Cerebellar nuclear complex (tissue), 1 donor: ENCODE measurements at places on chromosomes 6 and 20.

DNA sequence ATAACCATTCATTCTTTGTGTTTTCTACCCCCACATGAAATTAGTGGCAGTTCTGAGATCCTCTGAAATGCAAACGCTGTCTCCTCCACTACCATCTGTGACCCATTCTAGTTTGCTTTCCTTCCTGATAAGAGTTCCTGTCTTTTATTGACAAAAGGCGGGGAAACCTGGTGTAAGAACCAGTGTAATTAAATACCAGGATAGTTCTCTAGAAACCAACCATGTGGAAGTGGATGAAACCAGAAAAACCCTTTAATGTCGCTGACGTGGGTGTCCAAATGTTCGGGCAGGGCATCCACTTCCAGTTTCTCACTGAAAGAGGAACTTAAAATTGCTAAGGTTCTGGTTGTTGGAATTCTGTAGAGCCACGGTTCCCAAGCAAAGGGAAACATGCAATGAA lies 79.1 kb downstream of the TNFRSF21 start:
- no peak for DNase-seq

GRCh38 chr20:49785852-49786175 lies 26.8 kb upstream of the SLC9A8 start:
- DNase-seq: no peak

- DNase-seq: no peak
These were observed 526.7 kb upstream of the ADGRB3 start for GRCh38 chr6:68108233-68108835.

- no peak for DNase-seq
These were observed 13.9 kb upstream of the TNFRSF6B start for GRCh38 chr20:63682384-63683139.

DNA sequence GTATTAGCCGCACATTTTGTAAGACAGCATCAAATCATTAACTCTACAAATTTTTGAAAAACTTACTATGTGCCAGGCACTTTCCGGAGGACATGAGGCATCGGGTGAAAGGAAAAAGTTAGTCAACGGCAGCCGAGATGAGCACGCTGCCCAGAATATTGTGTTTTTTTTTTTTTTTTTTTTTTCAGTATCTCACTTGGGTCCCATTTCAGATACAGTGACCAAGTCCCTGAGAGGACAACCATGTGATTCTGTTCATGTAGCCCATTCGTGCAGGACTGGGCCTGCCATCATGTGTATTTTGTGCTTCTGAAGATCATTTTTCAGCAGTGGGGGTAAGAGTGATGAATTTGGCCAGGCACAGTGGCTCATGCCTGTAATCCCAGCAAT lies 1.3 kb downstream of the SLA2 start:
- DNase-seq: no peak

DNA sequence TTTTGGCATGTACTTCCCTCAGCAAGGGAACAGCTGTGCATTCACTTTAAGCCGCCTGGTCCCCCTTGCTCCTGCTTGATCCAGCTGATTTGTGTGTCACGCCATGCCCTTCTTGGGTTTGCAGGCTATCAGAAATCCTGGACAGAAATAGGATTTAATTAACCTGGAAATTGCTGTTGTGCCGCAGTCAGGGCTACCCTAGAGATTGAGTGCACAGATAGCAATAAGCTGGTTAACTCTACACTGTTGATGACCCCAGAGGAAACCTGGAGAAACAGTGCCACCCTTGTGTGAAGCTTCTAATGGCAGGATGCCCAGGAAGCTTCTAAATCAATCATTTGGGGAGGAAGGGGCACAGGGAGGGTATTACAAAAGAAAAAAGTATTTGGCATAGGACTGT lies 199.0 kb downstream of the JARID2 start:
- no peak for DNase-seq
